Activated T-cell treated with anti-CD3 and anti-CD28 coated beads, Interleukin-2, amount 50 U/mL, for 1 hour (primary cell): ENCODE measurements at places on chromosomes 2 and 18.
A peak's percentile ranks its signal among the peaks of the same experiment; 100 is the strongest.

DNA sequence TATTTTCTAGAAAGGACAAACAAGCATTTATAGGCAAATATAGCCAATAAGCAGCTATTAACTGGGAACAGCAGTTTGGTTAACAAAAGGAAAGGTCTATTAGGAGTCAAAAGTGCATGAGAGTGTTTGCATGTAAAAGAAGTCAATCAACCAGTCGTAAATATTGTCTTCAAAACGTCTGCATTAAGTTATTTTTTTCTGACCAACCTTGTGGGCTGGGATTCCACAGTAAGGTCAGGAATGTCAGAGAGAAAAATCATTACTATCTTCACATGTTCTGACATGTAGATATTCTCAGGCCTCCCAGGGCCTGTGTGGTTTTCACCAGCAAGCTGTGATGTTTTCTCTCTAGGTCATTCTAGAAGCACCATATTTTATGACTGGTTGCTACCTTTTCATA, 922.5 kb downstream of the SUCLG1 start:
- no peak for DNase-seq

- DNase-seq: no peak
Observed at GRCh38 chr2:25089605-25090315, 47.9 kb downstream of the EFR3B start.

- DNase-seq: no peak
Observed at GRCh38 chr2:174031226-174031625, 66.1 kb upstream of the SP3 start.

DNA sequence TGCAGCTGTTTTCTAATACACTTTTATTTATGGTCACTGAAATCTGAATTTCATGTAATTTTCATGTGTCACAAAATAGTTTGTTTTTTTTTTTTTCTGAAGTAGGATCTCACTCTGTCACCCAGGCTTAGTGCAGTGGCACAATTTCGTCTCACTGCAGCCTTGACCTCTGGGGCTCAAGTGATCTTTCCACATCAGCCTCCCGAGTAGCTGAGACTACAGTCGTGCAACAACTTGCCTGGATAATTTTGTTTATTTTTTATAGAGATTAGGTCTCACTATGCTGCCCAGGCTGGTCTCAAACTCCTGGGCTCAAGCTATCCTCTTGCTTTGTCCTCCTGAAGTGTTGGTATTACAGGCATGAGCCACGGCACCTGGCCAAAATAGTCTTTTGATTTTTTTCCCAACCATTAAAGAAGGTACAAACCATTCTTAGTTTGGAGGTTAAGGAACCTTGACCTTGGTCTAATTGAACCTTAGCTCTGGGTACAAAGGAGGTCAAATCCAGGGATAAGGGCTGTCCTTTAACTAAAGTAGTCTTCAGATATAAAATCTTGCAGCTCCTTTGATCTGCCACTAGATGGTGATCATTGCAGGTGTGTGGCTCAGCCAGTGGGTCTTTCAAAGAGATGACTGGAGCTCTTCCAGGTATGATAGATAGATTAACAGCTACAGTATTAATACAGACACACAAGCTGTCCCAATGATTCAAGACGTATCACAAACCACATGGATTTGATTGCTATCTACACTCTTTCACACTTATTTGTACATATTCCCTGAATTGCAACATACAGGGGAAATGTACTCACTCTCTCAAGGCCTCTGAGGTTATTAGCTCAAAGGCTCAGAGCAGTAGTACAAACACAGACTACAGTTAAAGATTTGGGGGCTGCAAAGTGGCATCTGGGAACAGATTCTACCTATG, 4.7 kb upstream of the KRCC1 start:
- no peak for DNase-seq

DNA sequence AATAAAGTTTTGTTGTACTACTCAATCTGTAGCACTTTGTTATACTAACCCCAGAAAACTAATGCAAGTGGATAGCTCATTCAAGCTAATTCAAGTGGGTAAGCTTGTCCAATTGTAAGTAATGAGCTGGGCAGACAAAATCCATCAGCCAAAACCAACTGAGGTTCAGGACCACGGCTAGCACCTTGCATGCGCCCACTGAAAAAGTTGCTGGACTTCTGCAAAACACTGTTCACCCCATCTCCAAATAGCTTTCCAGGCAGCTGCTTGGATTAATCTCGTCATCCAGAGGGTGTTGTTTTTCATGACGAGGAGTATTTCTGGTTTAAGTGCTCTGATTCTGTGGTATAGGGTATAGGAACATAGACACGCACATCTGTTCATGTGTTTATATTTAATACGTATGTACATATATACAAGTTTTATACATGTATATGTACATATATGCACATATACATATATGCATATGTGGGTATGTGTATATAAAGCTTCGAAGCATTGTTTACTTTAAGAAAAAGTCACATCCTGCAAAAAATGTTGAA, 307.5 kb downstream of the GALR1 start:
- DNase-seq: no peak

DNA sequence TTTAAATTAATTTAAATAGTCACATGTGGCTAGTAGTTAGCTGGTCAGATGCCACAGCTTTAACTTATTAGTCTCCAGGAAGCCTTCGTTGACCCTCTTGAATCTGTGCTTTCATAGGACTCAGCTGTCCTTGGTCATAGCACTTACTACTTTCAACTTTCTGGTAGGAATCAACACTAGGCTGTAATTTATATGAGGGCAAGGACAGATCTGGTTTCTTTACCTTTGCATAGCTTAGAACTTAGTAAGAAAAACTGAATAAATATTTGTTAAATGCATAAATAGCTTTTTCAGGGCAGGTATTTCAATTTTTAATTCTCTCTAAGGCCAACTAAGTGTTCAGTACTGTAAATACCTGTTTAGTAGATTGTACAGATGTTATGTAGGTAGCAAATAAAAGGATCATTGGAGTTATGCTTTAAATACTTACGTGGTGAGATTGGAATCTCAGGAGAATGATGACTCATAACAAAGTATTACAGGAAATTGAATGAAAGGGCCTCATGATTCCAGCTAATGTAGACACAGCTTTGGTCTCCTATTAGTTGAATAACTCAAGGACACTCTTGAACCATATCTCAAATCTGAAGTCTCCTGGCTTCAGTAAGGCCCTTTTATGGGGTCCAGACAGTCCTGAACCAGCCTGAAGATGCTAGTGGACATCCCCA, 2.6 kb downstream of the CLIP4 start:
- no peak for DNase-seq

DNA sequence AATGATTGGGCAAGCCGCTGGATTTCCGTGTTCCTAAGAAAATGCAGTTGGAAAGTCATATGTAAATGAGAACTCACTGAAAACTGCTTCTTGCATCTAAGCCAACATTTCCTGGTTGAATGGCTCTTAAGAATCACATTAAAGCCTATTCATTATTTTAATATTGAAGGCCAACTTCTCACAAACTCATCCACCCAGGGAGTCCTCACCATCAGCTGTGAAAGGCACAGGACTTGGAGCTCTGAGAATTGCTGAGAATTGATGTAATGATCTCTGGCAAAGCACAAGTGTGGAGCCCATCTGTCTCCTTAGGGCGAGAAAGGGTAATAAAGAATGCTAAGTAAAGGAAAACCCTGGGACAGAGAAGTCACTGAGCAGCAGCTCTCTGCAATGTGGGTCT, 55.9 kb upstream of the APCDD1 start:
- DNase-seq: no peak

DNA sequence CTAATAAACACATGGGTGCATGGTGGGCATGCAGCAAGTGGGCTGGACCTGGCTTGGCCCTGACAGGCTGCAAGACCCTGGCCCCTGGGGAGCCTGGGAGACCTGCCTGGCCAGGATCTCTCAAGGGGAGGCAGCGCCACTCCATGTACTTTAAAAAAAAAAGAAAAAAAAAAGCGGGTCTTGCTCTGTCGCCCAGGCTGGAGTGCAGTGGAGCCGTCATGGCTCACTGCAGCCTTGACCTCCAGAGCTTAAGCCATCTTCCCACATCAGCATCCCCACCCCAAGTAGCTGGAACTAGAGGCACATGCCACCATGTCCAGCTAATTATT, 29.5 kb upstream of the SEMA4C start:
- DNase-seq: no peak

DNA sequence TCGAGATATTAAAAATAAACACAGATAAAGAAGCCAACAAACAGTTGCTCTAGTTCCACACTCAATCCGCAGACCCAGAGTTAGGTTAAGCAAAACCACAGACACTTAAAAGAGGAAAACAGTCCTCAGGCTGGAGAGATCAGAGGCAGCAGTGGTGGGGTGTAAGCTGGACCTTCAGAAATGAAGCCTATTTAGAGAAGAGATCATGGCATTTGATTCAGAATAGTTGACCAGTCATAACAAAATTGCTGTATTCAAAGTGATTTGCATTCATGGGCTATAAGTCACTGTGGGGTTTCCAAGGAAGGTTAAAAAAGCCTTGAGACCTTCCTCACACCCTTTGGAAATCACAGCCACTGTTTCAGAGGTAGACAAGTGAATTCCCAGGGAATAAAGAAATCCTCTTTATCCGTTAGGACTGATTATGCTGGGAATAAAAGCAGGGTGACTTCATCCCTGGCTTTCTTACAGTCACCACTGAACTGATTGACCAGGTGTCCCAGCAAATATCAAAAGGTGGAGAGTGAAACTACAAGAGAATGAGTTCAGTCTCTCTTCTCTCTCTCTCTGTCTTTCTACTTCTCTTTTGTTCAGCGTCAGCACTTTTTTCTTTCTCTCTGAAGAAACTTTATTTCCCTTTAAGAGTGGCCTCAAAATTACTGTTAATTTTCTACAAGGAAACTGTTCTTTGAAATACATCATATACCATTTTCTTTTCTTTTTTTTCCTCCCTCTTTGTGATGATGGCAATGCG, 171.8 kb upstream of the PIK3C3 start:
- no peak for DNase-seq

GRCh38 chr2:145110668-145111356, 590.9 kb upstream of the ZEB2 start:
- DNase-seq: no peak

DNA sequence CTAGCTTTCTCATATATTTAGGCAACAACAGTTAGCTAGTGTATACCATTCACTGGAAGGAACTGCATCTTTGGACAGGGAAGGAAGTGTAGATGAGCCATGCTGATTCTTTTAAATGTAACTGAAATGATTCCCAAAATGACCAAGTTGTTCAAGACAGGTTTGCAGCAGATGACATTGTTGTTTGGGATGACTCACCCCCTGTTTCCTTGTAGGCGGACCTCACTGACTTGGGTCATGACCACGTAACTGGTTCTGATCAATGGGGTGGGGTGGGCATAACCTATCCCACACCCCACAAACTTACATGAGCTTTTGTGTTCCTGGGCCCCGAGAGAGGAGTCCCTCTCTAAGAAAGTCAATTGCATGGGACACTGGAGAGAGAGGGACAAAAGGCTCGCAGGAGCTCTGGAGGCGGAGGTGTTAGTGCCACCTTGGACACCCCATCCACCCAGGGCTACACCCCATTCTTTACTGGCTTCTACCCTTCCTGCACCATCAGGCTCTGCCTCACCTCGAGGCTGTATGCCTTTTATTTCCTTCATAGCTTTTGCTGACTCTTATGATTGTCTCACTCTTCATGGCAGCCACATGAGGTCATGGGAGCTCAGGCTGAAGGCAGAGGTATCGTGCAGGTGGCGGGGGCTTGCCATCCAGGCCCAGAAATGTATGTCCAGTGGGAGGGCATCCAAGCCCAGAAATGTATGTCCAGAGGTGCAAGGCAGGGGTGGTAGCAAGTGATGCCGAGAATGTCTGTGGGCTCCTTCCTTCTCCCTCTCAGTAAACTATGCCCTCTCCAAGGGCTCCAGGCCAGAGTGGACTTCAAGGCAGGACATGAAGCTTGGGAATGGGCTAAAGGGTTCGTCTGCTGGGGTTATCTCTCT, 108.0 kb downstream of the TWIST2 start:
- DNase-seq: no peak

DNA sequence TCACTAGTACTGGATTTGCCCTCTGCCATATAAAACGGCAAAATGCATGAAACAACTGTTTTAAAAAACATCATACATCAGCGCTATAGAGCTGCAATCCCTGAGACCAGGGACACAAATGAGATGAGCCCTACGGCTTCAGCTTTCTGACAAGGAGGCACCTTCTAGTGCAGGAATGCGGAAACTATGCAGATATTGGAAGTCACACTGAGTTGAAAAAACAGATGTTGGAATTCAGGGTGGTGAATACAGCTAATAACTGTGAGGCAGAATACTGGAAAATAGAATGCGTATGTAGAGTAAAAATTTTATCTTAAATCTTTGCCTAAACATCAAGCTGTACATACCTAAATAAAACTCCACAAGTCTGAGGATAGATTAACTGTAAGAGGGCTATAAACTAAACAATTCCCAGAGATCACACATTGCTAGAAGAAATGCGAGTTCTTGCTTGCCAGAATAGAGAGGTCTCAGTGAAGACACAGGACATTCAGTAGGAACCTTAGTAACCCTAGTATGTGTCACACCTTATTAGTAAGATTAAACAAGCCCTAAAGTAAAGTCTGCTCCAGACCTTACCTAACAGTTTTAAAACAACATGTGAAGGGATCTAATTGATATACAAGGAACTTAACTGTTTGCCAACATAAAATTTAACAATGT, 541.4 kb upstream of the DDX18 start:
- no peak for DNase-seq

- no peak for DNase-seq
Observed at GRCh38 chr18:77201506-77201905, 48.1 kb upstream of the GALR1 start.

GRCh38 chr2:18084376-18084775, 205.9 kb downstream of the KCNS3 start:
- DNase-seq: no peak

GRCh38 chr2:105100046-105100840, 62.4 kb downstream of the MRPS9 start:
- DNase-seq: no peak

- DNase-seq: peak; percentile 55
Observed at GRCh38 chr2:8514796-8515758, 166.8 kb upstream of the ID2 start.

GRCh38 chr18:12943215-12943614, 4.6 kb upstream of the SEH1L start:
- no peak for DNase-seq

DNA sequence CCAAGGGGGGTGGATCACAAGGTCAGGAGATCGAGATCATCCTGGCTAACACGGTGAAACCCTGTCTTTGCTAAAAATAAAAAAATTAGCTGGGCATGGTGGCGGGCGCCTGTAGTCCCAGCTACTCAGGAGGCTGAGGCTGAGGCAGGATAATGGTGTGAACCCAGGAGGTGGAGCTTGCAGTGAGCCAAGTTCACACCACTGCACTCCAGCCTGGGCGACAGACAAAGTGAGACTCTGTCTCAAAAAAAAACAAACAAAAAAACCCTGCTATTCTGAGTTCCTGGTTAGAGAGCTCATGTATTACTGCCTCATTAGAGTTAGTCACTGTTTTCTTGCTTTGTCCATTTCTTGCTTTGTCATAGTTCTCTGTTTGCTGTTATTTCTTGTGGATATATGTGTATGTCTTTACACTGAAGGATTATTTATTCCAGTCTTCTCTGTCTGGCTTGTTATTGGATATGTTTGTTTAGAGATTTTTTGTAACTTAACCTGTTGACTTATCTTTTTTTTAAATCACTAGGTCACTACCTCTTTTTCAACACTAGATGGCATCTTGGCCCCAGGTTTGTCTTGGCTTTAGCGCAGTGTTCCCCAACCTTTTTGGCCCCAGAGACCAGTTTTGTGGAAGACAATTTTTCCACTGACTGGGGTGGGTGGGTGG, 17.0 kb downstream of the TTLL4 start:
- no peak for DNase-seq

- no peak for DNase-seq
Observed at GRCh38 chr2:65393743-65394422, 38.5 kb downstream of the SPRED2 start.

GRCh38 chr2:88227446-88227845, 57.3 kb downstream of the THNSL2 start:
- no peak for DNase-seq

- DNase-seq: no peak
Observed at GRCh38 chr2:100289020-100289419, 33.3 kb downstream of the LONRF2 start.
